ENCODE measurements at places on chromosomes 4 and X. TPM values are rescaled to one million over a fixed set of nuclear protein-coding genes. Genes with fewer than 3 reads are reported as not detected.

DNA sequence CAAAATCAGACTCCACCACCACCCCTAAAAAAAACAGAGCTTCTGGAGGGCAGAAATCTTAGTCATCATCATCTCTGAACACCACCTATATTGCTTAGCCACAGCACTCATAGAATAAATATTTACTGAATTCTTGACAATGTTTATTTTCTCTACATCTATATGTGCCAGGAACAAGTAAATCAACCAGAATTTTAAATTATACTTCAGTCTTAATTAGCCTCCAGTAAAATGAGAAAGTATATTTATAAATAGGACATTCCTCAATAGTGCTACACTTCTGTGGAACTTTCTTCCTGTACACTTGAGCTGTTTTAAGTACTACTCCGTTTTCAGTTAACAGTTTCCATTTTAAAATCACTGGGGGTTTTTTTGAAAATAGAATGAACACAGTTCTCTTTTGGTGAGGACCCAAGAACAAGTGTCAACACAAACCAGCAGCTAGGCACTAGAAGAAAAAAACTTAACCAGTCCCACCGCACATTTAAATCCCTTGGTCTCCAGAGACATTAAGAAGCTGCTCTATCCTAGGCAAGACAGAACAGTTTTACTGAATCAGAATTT, 25.5 kb downstream of the SMIM14 start:
- no peak for DNase-seq

VSIG1 gene
- 0.11 TPM for polyA plus RNA-seq

DNA sequence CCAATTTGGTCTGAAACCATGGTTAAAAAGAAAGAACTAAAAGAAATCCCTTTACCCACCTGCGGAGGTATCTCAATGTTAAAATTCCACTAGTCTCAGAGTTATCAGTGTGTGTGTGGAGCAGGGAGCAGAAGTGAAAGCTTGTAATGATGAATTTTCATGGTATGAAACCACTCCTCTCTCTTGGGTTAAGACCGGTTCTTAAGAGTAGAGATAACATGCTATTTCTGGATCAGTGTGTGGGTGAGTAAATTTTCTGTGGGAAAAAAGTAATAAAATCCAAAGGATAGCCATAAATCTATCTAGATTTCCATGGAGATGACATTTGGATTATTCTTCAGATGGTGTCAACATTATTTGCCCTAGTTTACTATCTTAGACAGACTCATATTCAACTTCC, 3.2 kb downstream of the FGF13 start:
- no peak for DNase-seq

DNA sequence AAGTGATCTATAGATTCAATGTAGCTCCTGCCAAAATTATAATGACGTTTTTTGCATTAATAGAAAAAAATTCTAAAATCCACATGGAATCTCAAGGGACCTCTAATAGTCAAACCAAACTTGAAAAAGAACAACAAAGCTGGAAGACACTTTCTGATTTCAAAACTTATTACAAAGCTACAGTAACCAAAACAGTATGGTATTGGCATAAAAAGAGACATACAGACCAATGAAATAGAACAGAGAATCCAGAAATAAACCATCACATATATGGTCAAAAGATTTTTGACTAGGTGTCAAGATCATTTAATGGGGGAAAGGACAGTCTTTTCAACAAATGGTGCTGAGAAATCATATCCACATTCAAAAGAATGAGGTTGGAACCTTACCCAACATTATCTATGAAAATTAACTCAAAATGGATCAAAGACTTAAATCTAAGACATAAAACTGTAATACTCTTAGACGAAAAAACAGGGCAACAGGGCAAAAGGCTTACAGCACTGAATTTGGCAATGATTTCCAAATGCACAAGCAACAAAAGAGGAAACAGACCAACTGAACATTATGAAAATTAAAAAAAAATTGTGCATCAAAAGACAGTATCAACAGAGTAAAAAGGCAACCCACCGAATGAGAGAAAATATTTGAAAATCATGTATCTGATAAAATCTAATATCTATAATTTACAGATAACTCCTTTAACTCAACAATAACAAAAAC, 3.9 kb downstream of the FBXO8 start:
- no peak for DNase-seq

DCAF12L2 gene
- polyA plus RNA-seq: 6.7 TPM

GPRIN3 gene
- 5.0 TPM for polyA plus RNA-seq

PDLIM3 gene
- polyA plus RNA-seq: 515 TPM

- DNase-seq: no peak
Measured at GRCh38 chr4:182640932-182641331, 276.3 kb downstream of the DCTD start.

GRCh38 chr4:97593248-97593647, 550.0 kb downstream of the STPG2 start:
- DNase-seq: no peak

All from muscle of back (tissue), 13 donors.